ENCODE measurements at places on chromosomes 12 and 14. TPM values are rescaled to one million over a fixed set of nuclear protein-coding genes. Genes with fewer than 3 reads are reported as not detected.

Gene GPRC5D
- total RNA-seq: 0.47 TPM

Gene HCFC2
- 22.0 TPM for total RNA-seq

Gene PZP
- total RNA-seq: 0.34 TPM

Gene DLK1
- 0.39 TPM for total RNA-seq

Gene CFAP251
- 3.9 TPM for total RNA-seq

Gene NOXRED1
- total RNA-seq: 1.7 TPM

All from ureter (tissue), 1 donor.